ENCODE measurements at places on chromosomes 2 and 18. TPM values are rescaled to one million over a fixed set of nuclear protein-coding genes. Genes with fewer than 3 reads are reported as not detected.

DHRS9 gene
- not detected for total RNA-seq

TANC1 gene
- total RNA-seq: 27.7 TPM

PID1 gene
- total RNA-seq: 5.7 TPM

COL5A2 gene
- total RNA-seq: 440 TPM

SIX3 gene
- under 0.01 TPM for total RNA-seq

B4GALT6 gene
- 6.6 TPM for total RNA-seq

COL3A1 gene
- 1,747 TPM for total RNA-seq

SMCHD1 gene
- 104 TPM for total RNA-seq

PLCD4 gene
- total RNA-seq: 2.6 TPM
